ENCODE measurements at places on chromosomes 6 and 20.
A peak's percentile ranks its signal among the peaks of the same experiment; 100 is the strongest.

DNA sequence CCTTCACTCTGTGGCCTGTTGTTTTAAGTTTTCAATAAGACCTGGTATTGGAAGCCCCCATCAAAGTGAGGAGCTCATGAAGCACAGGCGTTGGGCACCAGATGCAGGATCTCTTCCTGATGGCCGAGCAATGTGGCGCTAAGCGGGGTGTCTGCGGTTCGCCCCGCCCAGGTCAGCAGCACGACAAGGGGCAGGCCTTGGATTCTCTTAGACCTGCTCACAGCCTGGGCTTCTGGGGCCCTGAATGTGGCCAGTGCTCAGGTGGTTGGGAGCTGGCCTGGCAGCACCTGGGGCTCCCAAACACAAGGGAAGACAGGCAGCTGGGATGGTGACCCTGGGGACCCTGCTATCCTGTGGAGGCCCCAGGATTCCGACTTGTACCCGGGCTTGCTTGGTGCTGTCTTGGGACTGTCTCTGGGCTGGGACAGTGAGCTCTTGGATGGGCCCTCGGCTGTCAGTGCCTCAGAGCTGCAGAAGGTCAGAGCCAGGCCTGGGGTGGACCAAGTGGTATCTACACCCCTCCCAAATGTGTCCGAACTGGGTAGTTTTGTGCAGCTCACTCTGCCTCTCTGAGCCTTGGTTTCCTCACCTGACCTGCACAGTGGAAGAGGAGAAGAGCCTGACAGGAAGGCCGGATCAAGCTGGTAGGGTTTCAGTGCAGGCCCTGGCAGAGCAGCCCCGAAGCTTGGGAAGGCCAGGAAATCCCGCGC is 69.1 kb downstream of the PHACTR3 start:
- DNase-seq = no peak

DNA sequence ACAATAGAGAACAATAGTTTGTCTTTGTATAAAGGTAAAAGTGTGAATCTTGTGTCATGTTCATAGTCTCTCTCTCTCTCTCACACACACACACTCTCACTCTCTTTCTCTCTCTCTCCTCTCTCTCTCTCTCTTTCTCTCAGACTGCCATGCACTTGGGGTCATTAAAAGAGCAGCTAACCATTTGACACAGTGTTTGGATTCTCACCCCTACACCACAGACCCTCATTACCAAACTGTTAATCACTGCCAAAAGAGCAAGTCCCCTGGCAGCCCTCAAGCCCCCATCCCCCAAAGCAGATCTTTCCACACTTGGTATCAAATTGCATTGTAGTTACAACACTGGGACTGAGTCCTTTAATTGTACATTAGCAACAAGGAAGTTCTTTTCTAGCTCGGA is 305.8 kb upstream of the RSPO3 start:
- no peak for DNase-seq

DNA sequence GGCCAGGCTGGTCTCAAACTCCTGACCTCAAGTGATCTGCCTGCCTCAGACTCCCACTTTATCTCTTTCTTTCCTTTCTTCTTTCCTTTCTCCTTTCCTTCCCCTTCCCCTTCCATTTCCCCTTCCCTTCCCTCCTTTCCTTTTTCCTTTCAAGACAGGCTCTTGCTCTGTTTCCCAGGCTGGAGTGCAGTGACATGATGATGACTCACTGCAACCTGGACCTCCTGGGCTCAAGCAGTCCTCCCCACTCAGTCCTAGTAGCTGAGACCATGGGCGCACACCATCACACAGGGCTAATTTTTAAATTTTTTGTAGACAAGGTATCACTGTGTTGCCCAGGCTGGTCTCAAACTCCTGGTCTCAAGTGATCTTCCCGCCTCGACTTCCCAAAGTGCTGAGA is 377.6 kb upstream of the ZFP64 start:
- no peak for DNase-seq

DNA sequence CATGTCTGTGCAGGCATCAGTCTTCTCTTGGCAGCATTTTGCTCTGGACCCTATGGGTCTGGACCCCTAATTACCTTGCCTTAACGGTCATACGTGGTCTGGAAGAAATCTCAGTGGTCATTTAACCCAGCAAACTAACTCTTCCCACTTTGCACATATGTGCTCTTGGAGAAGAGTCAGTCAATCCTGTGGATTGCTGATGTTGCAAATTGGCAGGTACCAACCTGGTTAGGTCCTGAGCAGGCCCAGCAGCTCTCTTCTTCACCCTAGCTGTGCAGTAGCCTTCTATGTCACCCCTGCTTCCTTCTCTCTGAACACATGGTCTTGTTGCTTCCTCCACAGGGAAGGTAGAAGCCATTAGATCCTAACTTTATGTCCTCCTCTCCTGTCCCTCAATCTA is 1.6 kb downstream of the CEP43 start:
- no peak for DNase-seq

- DNase-seq = no peak
Measured at GRCh38 chr6:34559651-34560365, 3.7 kb upstream of the SPDEF start.

DNA sequence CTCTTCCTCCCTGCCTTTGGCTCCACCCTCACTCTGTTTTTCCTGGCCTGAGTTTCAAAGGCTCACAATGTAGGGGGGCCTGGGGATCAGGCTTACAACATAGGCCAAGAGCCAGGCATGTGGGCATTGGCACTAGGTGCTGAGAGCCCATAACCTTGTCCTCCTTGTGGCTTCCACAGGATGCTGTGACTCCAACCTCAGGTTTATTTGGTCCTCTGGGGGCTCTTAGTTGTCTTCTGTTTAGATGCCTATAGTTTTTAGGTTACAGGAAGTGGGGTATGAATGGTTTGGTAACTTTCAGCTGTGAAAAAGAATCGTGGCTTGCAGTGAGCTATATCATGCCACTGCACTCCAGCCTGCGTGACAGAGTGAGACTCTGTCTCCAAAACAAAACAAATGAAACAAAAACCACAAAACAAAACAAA is 25.6 kb downstream of the MMP24 start:
- no peak for DNase-seq

DNA sequence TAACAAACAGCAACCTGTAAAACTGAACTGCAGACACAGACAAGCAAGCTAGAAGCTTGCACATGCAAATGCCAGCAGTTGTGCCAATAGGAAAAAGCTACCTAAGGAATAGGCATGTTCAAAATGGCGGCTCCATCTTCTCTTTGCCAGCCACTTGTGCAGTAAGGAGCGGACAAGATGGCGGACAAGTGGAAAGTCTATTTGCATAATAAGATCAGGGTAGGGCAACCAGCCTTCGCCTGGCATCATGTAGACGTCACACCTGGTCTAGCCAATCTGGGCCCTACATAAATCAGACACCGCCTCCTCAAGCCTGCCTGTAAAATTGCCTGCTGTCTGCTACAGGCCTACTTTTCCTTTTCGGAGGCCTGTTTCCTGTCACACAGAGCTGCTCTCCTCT is 18.0 kb downstream of the C6orf52 start:
- no peak for DNase-seq

DNA sequence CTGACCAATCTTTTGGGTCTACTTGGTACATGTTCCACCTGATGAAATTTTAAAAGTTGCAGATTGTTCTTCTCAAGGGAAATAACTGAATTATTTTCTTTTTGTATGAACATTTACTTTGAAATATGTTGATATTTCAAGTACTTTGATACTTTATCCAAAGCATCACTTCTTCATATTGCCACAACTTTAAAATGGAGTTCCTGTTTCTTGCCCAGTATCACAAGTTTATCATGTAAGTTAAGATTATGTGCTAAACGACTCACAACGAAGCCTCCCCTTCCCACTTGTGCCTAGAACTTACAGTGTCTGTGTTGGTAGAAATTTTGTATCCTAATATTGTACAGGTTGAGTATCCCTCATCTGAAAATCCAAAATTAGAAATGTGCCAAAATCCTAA is 108.4 kb downstream of the ARID1B start:
- no peak for DNase-seq

DNA sequence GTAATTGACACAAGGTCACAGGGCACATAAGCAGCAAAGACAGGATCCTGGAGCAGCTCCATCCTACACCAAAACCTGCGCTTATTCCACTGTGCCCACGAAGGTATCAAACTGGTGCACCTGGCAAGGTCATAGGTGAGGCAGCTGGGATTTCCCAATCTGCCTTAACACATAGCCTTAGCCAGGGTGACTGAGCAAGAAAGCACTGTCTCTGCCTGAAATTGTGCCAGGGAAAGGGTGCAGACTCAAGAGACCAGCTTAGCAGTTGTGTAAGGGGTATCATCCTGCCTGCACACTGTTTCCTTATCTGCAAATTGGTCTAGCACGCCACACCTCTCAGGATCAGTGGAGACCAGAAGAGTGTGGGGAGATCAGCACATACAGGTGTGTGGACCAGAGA is 82.8 kb downstream of the MAFB start:
- DNase-seq = no peak

DNA sequence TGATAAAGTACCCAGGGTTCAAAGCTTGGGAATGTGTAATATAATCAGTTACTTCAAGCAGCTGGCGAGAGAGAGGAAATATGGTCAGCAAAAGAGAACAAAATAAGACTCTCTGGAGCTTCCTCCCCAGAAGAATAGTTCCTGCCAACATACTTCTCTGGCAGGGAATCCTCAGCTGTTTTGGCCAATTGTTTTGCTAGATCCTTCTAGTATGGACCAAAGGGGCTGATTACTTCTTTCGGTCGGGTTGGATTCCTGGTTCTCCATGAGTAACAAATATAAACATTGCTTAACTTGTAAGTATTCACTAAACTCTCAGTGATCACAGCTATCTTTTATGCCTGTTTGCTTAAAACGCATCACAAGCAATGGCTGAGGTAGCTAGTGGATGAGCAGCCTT is 31.4 kb upstream of the FBXO9 start:
- no peak for DNase-seq

- no peak for DNase-seq
Measured at GRCh38 chr6:89443658-89444057, 10.7 kb downstream of the ANKRD6 start.

DNA sequence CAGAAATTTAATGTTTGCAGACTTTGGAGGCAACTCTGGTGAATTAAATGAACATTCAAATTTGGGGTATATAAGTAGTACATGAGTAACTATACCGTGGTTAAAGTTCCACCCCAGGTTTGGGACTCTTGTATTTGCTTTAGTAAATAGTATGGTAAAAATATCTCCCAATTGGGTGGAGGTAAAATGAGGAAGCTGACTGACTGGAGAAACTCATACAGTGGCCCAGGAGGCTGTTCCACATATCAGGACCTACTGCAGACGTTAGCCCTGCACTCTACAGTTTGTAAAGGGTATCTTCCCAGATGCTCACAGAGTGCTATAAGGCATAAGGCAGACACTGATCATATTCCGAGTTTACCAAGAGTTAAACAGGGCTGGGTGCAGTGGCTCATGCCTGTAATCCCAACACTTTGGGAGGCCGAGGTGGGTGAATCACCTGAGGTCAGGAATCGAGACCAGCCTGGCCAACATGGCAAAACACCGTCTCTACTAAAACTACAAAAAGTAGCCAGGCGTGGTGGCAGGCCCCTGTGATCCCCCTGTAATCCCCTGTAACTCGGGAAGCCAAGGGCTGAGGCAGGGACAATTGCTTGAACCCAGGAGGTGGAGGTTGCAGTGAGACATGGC is 53.7 kb downstream of the CPXM1 start:
- no peak for DNase-seq

DNA sequence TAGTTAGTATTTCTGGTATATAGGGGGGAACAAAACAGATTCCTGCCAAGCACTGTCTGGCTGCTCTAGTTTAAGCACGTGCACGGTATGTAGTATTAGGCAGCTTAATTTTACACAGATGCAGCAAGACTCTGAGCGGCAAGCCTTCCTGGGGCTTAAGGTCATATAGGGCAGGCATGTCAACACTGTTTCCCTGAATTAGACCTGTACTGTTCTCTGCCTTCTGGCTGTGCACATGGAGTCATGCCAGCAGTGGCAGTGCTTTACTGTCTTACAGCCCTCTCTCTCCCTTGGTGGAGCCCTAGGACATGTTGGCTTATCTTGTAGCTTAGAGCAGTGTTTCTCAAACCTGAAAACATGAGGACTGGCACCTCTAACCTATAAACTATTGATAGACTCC is 56.6 kb downstream of the PHF20 start:
- DNase-seq = no peak

DNA sequence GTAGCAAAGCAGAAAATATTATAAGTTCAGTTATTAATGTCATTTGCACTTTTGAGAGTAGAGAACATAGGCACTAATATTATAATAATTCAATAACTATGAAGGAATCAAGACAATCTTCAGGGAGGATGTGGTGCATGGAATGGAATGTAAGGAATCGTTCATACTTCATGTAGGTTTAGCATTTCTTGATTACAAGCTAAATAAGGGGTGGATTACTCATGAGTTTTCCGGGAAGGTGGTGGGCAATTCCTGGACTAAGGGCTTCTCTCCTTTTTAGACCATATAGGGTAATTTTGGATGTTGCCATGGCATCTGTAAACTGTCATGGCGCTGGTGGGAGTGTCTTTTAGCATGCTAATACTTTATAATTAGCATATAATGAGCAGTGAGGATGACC is 9.1 kb upstream of the BTNL2 start:
- DNase-seq = no peak

GRCh38 chr6:138410048-138410735 is 6.2 kb downstream of the HEBP2 start:
- no peak for DNase-seq

- peak; percentile 88 for DNase-seq
Measured at GRCh38 chr6:39228992-39229767, at the start of gene KCNK5. KCNK5 (minus strand) TSS chr6:39229475; CDS start chr6:39229111, 364 bp downstream.

GRCh38 chr6:40807484-40807883 is 220.3 kb upstream of the LRFN2 start:
- DNase-seq = no peak

DNA sequence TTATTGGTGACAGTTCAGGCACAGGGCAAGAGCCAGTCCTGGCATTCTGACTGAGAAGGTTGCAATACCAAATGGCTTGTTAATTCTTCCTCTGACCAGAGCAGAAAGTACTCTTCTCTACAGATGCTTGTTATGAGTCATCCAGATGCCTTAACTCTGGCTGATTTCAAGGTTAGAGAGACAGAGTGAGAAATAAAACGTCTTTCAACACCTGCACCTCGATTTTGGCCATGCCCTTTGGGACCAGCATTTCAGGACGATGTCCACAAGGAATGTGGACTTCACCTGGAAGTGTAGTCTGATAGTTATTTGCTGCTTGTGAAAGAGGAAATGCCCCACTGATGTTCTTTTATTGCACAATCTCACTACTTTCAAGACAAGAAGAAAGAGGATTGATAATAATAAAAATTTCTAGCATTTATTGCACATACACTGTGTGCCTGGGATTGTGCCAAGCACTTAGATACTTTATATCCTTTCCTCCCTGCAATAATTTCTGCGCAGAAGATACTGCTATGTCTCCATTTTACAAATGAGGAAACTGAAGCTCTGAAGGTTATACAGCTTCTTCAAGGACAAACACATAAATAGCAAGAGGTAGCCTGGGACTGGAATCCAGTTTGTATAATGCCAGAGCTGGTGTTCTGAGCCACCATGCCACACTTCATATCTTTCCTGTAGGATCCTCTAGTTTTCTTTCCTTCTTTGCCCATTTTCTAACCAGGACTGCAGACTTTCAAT is 33.5 kb upstream of the MCM3 start:
- DNase-seq = no peak

DNA sequence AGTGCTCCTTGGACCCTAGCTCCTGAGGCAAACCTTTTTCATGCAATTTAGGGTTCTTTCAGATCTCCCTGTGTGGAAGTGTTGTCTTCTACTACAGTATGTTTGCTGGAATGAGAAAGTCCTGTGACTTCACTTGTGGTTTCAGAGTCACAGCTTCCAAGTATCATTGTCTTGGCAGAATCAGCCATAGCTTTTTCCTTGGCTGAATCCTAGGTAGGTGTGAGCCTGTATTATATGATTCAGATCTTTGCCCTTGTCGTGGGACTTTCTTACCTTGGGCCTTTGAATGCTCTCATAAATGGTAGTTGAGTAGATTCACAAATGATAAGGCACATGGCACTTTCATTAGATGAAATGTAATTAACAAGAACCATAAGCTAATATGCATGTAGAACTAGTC is 16.5 kb downstream of the CARMIL1 start:
- DNase-seq = no peak
